ENCODE measurements at places on chromosomes 2 and 18.

- no peak for DNase-seq
Observed at GRCh38 chr2:33122726-33123125, 176.0 kb downstream of the LTBP1 start.

- no peak for DNase-seq
Observed at GRCh38 chr2:25587361-25587760, 86.0 kb downstream of the DTNB start.

DNA sequence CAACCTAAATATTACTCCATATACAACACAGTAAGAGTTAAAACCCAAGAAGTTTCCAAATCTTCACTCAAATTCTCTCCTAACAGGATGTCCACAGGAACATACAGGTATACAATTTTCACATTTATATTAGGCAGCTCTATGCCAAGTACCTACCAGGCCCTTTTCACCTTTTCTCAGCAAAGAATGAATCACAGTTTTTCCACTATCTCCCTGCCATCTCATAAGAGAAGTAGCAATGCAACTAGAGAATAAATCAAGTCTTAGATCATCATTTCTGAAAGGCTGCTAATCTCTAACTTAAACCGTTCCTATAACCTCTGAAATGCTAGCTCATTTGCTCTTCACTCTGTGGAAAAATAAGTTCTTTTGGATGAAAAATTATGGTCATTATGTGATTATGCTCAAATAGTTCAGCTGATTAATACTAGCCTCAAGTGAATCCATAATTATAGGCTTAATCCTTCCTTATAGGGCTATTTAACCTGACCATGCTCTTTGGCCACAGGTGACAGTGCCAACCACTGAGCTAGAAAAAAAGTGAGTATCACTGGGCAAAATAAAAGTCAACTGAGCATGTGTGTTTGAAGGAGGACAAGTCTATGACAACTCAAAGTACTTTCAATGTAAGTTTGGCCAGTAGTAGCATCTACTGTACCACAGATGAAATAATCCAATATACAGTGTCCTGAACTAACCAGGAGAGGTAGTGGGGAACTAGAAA lies 79.7 kb downstream of the COBLL1 start:
- DNase-seq: no peak

DNA sequence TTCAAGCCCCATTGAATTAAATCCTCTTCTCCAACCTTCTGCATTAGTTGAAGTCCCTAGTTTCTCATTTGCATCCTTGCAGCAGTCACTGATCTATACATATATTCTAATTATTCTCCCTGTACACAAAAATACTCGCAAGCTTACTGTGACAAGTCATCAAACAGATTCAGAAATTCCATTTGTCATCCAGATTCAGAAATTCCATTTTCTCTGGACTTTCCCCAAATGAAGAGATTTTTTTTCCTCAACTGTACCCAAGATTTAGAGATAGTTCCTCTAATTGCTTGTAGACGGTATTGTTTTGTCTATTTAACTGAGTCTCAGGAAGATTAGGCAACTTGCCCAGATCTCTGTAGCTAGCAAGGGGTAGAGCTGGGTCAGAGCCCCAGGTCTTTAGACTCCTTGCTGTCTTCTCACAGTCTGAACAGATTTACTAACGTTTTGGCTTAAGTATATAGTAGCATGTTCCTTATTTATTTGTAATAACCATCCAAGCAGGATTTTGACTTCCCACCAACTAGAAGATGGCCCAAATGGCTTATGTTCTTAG lies 34.2 kb downstream of the RAB12 start:
- DNase-seq: no peak

DNA sequence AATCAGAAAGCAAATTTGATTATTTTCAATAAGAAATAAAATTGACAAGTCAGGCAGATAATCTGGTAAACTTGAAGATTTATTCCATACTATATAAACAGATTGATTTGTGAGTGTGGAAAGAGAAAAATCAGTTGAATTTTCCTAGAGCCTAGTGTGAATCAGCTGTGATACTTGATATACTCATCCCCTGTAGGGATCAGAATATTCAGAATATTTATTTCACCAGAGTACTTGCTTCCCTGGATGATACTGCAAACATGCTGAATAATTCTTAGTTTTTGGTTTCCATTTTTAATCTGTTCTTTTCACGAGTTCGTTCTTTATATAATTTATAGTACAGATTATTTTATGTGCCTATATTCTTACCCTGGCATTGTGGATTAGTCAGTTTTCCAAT lies 142.8 kb downstream of the GALNT3 start:
- DNase-seq: no peak

DNA sequence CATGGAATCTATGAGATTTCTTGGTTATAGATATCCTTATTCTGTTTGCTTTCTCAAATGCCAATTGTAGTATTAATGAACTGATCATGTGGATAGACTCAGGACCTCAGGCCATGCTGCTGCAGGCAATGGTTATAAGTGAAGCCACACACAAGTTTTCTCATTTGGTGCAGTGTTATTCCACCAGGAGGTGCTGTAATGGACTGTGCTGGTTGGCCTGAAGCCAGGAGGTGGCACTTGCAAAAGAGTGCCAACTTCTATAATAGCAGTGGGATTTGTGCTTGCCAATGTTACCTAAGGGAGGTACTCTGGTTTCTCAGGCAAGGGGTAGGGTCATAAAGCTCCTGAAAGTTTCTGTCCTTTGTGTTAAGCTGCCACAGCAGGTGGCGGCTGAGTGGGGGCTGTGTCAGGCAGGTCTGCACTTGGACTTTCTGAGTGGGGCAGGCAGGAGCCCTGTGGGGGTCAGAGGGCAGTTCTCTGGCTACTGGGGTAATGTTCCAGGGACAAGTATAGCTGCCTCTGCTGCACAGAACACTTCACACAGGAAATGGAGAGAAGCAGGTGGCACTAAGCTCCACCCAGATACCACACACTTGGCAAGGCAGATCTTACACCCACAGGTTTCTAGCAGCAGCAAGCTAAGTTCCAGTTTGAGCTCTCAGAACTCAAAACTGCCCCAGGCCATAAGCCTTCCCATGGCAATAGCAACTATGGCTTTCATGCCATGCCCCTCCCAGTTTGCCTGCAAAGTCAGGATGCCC lies 352.6 kb upstream of the CWC22 start:
- DNase-seq: no peak

- DNase-seq: no peak
Observed at GRCh38 chr2:173001664-173002604, 73.7 kb upstream of the MAP3K20 start.

DNA sequence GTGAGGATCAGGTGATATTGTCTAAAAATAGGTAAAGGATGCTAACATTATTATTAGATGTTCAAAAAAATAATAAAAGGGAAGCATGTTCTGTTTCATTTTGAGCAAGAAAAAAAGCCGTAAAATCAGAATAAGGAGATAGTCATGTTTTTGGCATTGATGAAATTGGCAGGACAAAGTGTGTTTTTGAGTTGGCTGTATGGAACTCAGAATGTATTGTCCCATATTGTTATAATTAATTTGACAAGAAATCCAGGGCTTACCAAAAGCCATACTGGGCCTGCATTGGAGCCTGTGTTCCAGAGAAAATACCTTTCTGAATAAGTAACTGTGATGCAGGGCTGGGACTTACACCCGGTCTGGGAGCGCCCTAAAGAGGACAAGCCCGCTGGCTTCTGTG lies 232.0 kb downstream of the AGAP1 start:
- no peak for DNase-seq

DNA sequence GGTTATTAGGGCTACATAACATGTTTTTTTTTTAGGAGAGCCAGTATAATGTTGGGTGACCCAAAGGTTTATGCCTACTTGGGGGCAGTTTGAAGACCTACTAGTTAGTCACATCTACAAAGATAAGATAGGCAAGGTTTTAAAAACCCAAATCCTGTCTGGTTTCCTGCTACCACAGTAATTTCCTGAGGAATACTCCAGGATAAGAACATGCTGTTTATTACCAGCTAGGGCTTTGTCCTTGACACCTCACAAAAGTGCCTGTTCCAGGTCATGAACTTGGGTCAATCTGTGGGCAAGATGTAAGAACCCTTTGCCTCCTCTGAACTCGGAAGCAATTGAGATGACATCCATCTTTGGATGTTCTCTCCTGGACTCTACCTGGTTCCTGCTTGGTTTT lies 38.2 kb downstream of the CDC42EP3 start:
- DNase-seq: no peak

GRCh38 chr2:19226386-19226785 lies 132.0 kb downstream of the OSR1 start:
- no peak for DNase-seq

DNA sequence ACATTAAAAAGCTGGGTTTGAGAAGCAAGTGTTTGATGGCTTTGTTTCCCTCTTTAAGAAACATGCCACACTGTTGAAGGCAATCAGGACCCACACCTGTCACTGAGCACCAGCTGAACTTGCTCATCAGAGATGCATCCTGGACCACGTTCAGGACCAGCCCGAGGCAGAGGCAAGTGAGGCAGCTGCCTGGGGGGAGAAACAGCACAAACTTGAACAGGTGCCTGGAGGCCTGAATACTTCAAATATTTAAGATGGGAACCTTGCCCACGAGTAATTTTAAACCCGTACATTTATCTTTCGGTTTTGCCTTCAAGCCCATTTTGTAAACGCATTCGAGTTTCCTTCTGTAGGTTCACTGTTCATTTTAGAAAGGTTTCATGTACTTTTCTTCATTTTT lies 421.3 kb downstream of the NYAP2 start:
- no peak for DNase-seq

- no peak for DNase-seq
Observed at GRCh38 chr18:25516121-25516520, 164.2 kb upstream of the ZNF521 start.

DNA sequence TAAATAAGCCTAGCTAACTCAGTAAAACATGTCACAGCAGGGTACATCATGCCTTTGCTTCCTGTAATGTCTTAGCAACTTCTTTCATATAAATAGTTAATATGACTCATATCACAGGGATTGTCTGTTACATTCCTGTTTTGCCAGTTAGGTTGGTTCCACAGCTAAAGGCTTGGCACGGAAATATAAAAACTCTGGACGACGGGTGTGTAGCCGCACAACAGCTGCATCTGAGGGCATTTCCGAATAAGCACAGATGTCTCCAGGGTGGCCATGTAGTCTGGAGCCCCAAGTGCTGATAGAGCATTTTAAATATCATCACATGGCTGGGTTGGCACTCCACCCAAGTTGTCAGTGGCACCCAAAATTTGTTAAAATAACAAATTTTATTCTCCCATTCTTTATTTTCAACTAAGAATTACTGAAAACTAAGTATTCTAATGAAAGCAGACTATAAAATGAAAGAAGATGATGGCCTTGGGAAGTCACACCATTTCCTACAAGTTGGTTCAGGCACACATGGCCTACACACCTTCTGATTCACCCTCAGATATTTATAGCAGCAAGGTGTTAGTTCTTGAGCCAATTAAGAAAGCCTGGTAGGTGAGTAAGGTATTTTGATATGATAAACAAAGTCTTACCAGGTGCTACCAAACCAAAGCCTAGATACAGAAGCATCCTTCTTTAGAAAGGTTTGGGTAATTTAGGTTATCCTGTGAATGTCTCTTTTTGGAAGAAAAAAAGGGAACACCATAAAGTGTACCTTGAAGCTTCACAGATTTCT lies 61.8 kb upstream of the STK17B start:
- DNase-seq: no peak

GRCh38 chr2:190344276-190344827 lies 963 bp downstream of the INPP1 start:
- no peak for DNase-seq

GRCh38 chr2:158934170-158934569 lies 34.3 kb upstream of the TANC1 start:
- no peak for DNase-seq
